Activated naive CD4-positive, alpha-beta T cell treated with Interleukin-2 at 50 U/mL for 16 hours (primary cell): ENCODE measurements at places on chromosomes 7 and 10.

GRCh38 chr7:7119729-7120128 lies 62.6 kb upstream of the C1GALT1 start:
- no peak for DNase-seq

DNA sequence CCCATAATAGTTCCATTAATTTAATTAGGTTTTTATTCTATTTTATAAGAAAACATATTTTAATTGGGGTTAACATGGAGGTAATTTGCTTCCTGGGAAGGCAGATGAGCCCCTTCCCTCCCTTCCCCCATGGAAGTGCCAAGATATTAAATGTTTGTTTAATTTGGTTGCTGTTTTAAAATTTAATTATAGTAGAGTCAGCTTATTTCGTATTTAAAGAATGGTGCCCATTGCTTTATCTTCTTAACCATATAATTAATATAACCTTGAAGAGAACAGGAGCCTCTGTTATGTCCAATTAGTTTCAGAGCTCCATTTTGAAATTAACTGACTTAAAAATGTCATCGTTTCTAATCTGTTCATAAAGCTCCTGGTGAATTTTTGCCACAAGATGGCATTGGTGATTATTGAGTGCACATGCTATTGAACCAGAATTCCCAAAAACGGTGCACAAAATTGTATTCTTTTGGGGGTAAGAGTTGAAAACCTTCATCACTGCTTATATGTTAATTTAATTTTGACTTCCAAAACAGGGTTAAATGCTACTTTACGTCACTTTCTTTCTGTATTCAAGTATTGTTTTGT lies 26.0 kb downstream of the KLHDC10 start:
- DNase-seq: no peak

DNA sequence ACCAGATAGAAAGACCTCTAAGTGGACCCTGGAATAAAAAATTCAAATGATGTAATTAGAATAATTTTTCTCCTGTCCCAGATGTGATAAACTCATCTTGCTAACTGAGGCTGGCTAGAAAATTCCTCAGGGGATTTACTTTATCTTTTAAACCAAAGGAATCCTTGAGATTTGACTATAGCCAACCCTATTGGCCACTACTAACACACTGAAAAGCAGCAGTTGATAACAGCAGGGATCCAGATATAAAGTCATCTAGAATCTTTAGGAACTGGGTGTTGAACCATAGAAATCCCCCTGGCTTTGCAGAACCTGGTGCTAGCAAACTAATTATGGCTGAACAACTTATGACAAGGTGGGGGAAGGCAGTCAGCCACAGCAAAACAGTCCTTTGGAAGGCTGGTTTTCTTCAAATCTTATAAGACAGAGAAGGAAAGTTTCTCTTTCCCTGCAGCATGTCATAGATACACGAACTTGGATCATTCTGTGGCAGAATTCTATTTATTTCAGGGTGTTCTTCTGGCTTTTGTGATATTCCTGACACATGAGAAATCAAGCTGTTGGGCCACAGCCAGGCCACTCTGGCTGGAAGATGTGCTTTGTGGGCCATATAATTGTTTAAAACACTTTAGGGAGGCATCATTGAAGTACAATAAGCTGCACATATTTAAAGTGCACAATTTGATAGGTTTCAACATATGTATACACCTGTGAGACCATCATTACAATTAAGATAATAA lies 643.6 kb downstream of the SORCS3 start:
- DNase-seq: no peak

GRCh38 chr10:49526619-49527018 lies 12.3 kb downstream of the ERCC6 start:
- no peak for DNase-seq

- DNase-seq: no peak
Measured at GRCh38 chr7:118005026-118005425, 131.8 kb upstream of the CTTNBP2 start.

- DNase-seq: no peak
Measured at GRCh38 chr10:16989826-16990293, 139.8 kb downstream of the CUBN start.
